ENCODE measurements at places on chromosomes 16 and 17.
A peak's percentile ranks its signal among the peaks of the same experiment; 100 is the strongest.

GRCh38 chr17:40495140-40495539 is 6.3 kb downstream of the TNS4 start:
- no peak for DNase-seq

DNA sequence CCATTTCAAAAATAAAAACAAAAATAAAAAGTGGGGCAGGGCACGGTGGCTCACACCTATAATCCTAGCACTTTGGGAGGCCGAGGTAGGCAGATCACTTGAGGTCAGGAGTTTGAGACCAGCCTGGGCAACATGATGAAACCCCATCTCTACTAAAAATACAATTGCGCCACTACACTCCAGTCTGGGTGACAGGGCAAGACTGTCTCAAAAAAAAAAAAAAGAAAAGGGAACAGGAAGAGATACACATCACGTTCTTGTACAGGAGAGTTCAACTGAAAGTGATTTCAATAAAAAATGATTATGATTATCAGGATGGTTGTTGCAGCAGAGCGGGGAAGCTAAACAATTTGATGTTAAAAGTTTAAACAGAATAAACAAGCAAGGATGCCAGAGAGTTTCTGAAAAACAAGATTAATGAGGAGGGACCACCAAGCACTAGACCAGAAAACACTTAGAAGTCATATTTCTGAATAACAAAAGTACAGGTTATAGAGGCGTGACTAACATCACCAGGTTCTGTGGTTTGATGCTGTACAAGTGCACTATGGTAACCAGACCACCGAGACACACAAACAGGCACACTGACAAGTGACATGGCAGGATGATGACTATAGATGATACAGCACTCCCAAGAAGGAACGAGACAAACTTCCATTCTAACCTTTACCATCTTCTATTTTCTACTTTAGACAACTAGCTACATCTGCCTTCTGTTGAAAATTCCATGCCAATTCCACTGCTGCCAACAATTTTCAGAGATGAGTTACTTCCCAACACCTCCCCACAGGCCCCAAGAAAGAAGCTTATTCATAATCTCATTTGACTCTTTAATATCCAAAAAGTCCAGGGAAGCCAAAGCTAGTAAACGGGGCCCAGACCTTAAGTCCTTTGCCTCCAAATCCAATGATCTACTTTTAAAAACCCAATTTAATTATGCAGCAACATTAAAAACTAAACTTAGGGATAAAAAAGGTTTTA is 11.8 kb downstream of the DNAJA2 start:
- no peak for DNase-seq

DNA sequence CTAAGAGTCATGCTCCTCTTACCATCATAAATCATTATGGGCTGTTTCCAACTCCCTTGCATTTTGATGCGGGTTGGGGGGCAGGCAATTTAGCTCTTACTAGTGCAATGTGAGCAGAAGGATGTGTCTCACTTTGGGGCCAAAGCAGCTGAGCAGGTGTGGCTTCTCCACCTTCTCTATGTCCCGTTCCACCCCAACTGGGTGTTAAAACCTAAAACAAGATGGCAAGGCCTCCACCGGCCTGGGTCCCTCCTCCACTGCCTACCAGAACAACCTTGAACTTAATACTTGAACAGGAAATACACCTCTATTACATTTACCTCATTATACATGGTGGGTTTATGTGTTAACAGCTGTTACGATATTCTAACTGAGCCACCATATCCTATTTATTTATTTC is 52.8 kb downstream of the TOX3 start:
- no peak for DNase-seq

- no peak for DNase-seq
Observed at GRCh38 chr17:82388922-82389283, 17.3 kb downstream of the UTS2R start.

DNA sequence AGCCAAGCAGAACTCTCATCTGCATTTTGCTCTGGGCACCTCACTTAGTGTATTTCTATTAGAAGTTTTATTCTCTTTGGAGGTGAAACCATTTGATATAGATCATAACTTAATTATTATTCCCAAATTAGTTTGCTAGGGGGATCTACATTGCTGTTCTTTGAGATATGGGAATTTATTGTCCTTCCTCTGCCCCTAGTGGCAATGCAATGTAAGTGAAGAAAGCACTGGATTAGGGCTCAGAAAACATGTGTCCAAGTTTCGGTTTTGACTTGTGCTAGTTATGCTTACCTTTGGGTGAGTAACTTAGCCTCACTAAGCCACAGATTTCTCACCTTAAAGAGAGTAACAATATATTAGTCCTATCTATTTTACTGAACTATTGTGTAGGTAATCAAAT is 2.9 kb downstream of the KRT39 start:
- no peak for DNase-seq

DNA sequence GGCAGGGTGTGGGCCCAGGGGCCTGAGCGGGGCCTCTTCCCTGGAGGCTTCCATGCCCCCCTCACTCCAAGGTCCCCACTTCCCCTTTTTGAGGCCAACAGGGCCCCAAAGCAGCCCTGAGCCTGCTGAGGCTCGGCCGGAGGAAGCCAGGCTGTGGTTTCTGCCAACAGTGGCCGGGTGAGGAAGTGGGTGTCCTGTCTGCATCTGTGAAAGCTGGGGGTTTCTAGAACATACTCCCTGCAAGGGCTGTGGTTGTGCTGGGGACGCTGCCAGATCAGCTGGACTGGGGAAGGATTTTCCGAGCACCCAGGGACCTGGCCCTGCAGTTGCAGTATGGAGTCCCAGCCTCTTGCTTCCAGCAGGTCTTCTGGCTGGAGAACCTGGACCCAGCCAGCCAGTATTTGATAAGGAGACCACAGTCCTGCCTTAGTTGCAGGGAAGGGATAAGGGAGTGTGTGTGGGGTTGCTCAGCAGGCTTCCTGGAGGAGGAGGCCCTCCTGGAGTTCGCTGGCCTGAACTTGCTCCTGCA is 15.7 kb downstream of the ADCY7 start:
- no peak for DNase-seq

DNA sequence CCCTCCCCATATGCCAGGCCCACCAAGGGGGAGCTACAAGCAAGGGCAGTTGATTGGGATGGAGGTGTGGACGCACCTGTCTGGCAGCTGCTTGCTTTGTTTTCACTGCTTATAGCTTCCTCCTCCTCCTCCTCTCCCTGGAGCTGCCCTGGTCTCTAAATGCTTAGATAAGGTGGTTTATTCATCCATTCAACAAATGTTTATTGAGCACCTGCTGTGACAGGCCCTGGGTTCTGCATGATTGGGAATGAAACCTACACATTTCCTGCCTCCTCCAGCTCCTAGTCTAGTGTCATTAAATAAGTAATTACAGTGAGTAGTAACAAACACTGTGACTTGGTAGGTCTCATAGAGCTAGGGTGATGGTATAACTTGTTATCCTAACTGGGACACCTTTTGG is 17.4 kb upstream of the MAP3K14 start:
- no peak for DNase-seq

GRCh38 chr17:57441270-57441600 is 184.9 kb downstream of the MSI2 start:
- no peak for DNase-seq

- DNase-seq, result no peak
Observed at GRCh38 chr16:22887445-22887844, 73.5 kb downstream of the HS3ST2 start.

GRCh38 chr17:5785867-5786509 is 201.7 kb upstream of the NLRP1 start:
- no peak for DNase-seq

DNA sequence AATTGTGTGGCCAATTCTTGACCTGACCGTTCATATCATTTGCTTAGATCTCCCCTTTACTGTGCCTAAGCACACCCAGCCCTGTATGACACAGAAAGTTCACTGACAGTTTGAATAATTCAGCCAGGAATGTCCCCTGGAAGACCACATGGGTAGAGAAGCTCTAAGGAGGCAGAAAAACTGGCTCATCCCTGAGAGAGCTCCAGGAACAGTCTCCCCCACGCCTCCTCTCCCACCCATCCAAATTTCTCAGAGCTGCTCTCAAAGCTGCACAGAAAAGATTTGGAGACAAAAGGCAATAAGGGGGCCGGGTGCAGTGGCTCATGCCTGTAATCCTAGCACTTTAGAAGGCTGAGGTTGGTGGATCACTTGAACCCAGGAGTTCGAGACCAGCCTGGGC is 11.2 kb downstream of the PRAC1 start:
- no peak for DNase-seq

GRCh38 chr16:29990883-29991570 is 4.4 kb downstream of the HIRIP3 start:
- no peak for DNase-seq

DNA sequence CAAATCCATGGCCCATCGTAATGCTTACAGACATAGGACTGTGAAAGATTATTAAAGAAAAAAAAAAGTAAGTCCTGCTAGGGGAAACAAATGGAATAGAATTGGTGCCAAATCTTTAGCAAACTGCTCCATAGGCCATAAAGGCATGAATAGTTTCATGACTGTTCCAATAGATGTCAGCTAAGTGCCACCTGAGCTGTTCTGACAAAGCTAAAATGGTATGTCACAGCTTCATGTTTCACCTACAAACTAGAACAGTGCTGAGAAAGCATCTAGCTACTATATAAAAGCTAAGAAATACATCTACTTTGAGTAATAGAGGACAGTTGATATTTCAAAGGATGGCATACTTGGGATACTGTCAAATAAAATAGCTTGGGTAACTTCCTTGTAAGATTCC is 771.6 kb upstream of the CA10 start:
- DNase-seq, result no peak

GRCh38 chr16:67736858-67737257 is 17.7 kb upstream of the GFOD2 start:
- DNase-seq, result no peak

- DNase-seq, result no peak
Observed at GRCh38 chr17:68955181-68955841, at the start of gene ABCA8. TSS of gene ABCA8 (minus strand) at chr17:68955392. CDS start at chr17:68942034, 13,358 bp downstream.

DNA sequence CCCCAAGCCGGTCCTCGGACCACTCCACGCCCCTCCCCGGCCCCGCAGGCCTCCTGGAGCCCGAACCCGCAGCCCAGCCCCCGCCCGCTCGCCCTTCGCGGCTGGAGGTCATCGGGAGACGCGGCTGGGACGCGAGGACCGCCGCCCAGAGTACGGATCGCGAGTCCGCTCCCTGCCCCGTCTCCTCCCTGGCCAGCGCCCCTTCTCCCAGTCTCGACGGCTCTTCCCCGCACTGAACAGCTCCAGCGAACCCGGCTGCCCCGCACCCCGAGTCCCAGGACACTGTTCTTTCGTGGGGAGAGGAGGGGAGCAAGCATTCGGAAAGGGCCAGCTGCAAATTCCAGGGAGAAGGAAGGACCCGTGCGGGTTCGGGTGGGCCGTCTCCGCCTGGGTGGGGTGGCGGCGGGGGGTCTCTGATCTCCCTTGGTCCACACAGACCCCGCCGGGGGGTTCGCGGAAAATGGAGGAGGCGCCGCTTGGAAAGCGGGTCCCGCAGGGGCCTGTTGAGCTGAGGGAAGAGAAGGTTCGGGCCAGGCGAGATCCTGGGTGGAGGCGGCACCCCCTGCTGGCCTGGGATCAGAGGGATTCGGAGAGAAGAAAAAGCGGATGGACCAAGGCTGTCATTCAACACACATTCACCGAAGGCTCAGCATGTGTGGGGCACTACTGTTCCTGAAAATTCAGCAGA is 632 bp upstream of the RTN4RL1 start:
- DNase-seq, result peak; percentile 79

- DNase-seq, result no peak
Observed at GRCh38 chr16:67311607-67312488, 14.7 kb downstream of the KCTD19 start.

DNA sequence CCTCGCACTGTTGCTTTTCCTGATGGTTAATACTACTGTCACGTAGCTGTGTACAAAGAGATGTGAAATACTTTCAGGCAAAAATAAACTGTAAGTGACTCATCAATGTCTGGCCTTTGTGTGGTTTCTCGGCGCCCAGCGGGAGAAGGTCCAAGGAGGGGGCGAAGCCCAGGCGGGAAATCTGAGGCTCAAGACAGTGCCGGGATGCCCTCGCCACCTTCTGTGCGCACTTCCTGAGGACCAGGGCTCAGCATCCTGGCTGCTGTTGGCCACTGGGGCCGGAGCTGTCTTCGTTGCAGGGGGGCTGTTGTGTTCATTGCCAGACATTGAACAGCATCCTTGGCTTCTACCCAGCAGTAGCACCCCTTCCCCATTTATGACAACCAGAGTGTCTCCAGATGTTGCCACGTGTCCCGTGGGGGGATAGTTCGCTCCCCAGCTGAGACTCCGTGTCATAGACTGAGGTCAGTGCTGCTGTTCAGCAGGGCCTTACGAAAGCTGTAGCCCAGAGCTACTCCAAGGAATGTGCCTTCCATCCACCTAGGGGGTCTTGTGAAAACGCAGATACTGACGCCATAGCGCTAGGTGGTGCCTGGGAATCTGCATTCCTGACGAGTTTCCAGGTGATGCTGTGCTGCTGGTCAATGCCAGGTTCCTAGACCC is 67.3 kb upstream of the PLCG2 start:
- no peak for DNase-seq

GRCh38 chr17:44830359-44831288 is 537 bp upstream of the GJC1 start:
- DNase-seq, result no peak

DNA sequence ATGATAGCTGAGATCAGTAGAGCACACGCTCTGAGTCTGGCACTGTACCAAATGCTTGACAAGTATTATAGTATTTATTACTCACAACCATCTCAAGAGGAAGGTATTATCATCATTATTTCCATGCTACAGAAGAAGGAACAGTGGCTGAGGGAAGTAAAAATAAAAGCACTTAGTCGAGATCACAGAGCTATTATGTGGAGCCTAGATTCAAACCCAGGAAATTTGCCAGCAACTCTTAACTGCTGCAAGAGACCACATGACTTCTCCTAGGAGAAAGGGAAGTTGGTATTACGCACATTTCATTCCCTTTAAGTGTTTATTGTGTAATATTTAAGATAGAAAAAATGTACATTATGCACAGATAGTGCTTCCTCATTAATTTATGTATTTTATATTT is 1.0 kb upstream of the RHOT1 start:
- no peak for DNase-seq

- DNase-seq, result no peak
Observed at GRCh38 chr17:77723071-77723908, 235.2 kb upstream of the TNRC6C start.

DNA sequence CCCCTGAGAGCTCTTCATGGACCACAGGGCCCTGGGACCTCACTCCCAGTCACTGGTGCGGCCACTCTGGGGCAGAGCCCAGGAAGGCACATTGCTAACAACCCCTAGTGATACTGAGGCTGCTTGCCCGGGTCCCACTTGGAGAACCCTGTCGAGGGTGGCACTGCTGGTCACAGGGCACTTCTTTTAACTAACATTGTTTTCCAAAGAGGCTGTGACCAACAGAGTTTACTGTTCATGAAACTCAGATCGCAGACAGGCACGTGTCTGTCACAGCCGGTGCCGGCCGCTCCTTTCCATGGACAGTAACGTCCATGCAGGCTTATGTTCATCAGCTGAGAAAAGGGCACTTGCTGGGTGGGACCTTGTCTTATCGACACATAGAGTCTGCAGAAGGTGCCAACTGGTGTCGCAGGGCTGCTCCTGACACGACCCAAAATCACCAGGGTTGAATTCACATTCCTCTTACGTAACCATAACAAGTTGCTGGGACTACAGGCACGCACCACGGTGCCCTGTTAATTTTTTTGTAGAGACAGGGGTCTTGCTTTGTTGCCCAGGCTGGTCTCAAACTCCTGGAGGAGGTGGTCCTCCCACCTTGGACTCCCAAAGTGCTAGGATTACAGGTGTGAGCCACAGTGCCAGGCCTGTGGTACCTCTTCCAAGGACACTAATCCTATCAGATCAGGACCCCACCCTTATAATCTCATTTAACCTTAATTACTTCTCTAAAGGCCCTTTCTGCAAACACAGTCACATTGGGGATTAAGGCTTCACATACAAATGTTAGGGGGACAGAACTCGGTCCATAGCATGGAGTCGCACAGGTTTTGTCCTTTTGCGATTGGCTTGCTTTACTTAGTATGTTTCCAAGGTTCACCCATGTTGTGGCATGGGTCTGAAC is 1.2 kb upstream of the ZC3H18 start:
- no peak for DNase-seq

Data from D721Med (cell line).